Activated CD8-positive, alpha-beta memory T cell treated with anti-CD3 and anti-CD28 coated beads, Interleukin-2, amount 10 ng/mL, durations not matched to agents 7 days and 5 days (primary cell): ENCODE measurements at places on chromosomes 3 and 15. TPM values are rescaled to one million over a fixed set of nuclear protein-coding genes. Genes with fewer than 3 reads are reported as not detected.
A peak's percentile ranks its signal among the peaks of the same experiment; 100 is the strongest.

GRCh38 chr3:43317461-43318316 lies 31.3 kb downstream of the SNRK start:
- DNase-seq: no peak

IMPDH2 gene
- 186 TPM for total RNA-seq

DNA sequence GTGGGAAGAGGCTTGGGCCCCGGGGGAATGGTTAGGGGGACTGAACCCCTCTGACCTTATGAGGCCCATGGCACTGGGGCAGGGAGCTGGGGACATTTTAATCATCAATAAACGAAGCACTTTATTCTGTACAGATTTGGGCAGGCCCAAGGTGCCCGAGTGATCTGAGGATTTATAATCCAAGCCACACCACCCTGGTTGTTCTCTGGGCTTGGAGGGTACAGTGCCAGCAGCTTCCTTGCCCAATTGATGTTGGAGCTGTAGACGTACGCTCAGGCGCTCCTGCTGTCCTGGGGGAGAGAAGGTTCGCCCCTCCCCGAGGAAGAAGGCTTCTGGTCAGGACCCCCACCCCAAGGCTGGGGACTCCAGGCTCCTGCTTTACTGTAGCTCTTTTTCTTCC lies 12.5 kb downstream of the ZBTB47 start:
- DNase-seq: peak; percentile 34

DNA sequence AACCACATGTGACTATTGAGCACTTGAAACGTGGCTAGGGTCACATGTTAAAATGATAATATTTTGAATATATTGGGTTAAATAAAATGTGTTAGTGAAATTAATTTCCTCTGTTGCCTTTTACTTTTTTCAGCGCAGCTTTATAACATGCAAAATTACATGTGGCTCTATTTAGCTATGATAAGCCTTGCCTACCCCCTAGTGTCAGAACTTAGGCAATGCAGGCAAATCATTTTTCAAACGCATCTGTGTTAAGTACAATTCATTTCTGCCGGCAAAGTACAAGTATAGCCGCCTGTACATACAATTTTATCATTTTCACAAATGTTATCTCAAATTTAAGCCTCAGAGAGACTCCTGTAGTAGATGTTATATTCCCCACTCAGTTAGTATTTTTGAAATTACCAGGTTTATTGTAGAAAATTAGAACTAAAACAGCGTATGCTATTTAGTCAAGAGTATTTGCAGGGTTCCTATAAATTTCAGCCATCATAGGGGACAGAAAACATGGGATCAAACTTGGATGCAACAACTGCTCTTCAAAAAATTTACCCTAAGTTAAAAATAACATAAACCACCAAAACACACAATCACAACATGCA lies 56.1 kb downstream of the TAFA4 start:
- DNase-seq: no peak

GRCh38 chr3:25294169-25294805 lies 133.8 kb upstream of the RARB start:
- DNase-seq: no peak

- DNase-seq: no peak
These were observed 3.3 kb upstream of the VILL start for GRCh38 chr3:37987315-37987697.
